ENCODE measurements at places on chromosomes 16 and 17.
A peak's percentile ranks its signal among the peaks of the same experiment; 100 is the strongest.

DNA sequence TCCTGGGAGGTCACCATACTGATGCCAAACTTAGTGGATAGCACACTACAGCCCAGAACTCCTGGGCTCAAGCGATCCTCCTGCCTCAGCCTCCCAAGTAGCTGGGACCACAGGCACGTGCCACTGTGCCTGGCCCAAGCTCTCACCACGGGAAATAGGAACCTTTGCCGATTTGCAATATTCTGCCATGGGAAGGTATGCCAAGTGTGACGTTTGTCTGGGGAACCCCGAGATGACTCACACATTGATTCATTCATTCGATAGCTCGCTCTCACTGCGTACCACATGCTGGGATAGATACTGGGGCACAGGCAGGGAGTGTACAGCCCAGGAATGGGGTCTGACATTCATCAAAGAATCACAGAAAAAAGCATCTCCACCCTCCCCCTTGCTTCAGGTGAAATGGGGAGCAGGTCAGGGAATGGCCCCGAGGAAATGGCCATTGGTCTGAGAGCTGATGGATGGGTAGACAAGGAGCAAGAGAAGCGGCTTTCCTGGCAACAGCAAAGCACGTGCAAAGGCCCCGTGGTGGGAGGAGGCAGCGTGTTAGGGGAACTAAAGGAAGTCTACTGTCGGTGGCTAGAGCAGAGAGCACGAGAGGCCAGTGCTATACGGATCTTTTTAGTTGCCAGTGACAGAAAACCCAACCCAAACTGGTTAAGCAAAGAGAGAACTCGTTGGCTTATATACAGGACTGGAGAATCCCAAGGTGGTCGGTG, 44.1 kb downstream of the DNAH17 start:
- no peak for DNase-seq

DNA sequence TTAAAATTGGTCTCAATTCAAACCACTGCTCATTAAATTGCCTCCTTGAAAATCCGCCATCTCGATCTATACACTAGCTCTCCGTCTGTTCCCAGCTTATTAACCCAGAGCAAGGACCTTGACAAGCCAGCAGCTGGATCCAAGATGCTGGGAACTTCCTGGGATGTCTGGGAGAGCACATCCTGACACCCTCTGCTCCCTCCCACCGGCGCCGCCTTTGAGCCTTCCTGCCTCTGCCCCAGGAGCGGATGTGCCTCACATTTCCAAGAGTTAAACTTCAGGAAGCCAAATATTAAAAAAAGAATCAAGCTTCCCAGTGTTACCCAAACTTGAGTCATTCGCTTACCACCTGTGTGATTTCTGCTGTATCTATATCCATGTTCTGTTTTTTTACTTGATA, 107.9 kb downstream of the HAPSTR1 start:
- no peak for DNase-seq

GRCh38 chr16:77408607-77409006, 26.2 kb downstream of the ADAMTS18 start:
- no peak for DNase-seq

- no peak for DNase-seq
Observed at GRCh38 chr17:50547736-50548083, 736 bp downstream of the SPATA20 start.

GRCh38 chr17:47352848-47353247, 29.1 kb downstream of the EFCAB13 start:
- no peak for DNase-seq

- no peak for DNase-seq
Observed at GRCh38 chr16:69199382-69199781, 12.4 kb downstream of the SNTB2 start.

DNA sequence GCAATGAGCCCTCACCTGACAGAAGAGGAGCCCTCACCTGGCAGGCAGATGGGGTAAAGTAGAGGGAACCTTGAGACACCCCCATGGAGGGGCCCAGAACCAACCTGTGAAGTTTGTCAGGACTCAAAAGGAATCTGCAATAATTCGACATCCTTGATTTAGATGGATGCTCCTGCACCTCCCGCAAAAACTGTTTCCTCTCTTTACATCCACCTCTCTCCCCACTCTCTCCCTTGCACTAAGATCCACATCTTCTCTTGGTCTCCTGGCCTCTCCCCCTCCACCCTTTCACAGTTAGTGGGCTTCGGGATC, 34.9 kb upstream of the RBFOX3 start:
- no peak for DNase-seq

DNA sequence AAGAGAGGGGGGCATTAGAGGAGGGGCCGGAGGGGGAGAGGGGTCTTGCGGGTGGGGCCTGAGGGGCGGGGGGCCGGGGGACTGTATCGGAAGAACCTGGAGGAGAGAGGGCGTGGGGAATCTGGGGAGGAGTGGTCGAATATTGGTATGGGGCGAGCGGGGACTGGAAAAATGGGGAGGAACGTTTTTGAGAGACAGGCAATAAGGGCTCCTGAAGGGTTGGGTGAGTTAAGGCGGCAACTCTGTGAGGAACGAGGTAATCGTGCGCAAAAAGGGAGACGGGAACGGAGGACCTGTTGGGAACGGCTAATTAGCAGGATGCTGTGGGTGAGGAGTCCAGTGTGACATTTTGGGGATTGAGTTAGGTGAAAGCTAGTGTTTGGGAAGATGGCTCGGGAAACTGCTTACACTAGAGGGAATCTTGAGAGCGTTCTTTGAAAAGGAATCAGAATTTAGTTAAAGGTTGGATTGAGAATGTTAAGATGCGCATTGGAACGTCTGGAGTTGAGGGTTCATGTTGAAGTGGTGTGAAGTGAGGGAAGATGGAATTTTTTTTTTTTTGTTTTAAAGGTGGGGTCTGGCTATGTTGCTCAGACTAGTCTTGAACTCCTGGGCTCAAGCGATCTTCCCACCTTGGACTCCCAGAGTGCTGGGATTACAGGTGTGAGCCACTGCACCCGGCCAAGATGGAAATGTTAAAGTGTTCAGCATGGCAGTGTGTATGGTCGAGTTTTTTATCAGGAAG, 662 bp downstream of the WIPF2 start:
- no peak for DNase-seq

GRCh38 chr17:50593321-50593720, 32.8 kb downstream of the CACNA1G start:
- DNase-seq, result no peak

DNA sequence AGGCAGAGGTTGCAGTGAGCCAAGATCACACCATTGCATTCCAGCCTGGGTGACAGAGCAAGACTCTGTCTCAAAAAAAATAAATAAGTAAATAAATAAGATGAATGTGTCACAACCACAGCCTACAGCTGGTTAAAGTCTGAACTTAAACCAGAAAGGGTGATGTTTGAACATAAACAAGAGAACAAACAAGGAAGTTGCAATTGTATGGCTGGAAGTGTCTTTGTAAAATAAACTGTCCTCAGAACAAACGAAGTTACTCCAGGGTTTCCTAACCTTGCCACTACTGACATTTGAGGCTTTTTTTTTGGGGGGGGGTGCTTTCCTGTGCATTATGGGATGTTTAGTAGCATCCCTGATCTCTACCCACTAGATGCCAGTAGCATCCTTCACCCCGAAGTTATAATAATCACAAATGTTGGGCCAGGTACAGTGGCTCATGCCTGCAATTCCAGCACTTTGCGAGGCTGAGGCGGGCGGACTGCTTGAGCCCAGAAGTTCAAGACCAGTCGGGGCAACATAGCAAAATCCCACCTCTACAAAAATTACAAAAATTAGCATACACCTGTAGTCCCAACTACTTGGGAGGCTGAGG, 119.2 kb downstream of the XYLT1 start:
- no peak for DNase-seq

- no peak for DNase-seq
Observed at GRCh38 chr16:62021161-62021581, 15.1 kb downstream of the CDH8 start.

DNA sequence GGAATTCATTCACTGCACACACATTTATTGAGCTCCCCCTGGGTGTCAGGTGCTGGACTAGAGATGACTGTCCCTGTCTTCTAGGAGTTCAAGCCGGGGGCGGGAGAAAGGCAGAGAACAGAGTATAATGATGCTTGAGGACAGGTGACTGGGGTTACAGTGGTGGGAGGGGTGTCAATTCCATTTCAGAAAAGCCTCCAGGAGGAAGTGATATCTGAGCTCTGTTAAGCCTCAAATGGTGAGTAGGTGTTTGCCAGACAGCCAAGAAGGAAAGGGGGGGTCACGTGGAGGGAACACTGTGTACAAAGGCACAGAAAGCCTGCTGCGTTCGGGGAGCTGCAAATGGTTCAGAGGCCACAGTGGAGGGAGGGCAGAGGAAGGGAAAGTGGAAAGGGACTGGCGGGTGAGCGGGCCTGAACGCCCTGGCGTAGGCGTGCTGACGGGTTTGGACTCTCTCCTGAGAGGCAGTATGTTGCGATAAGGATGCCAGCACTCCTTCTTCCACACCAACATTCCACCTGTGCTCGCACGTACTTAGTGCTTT, 9.7 kb upstream of the NXPH3 start:
- DNase-seq, result no peak

- DNase-seq, result no peak
Observed at GRCh38 chr17:7686222-7687071, 843 bp downstream of the TP53 start.

DNA sequence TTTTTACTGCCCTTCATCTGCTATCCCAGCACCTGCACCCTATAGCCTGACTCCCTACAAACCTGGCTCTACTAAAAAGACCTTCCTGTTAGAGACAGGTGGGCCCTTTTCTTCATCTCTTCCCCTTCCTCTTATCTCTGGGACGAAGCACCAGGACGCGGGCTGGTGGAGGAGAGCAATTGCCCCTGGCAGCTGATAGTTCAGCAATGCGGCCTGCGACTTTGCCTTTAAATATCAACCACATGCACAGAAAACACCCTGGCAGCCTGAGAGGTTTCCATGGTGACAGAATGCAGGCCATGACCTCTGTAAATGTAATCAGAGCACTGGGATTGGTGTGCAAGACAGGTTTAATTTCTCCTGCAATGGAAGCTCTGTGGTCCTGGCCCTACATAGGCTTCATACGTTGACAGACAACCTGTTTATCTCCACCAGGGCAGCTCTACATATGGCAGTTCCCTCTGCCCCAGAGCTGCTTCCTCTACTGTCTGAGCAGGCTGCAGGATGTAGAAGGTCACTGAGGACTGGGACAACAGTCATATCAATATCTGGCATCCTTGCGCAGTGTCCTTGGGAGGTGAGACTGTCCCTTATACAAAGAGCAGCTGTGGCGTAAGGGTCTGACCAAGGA, 10.0 kb upstream of the SKAP1 start:
- DNase-seq, result no peak

GRCh38 chr16:85728879-85729278, 22.0 kb downstream of the C16orf74 start:
- no peak for DNase-seq

GRCh38 chr17:77391668-77392375, 251.1 kb downstream of the SEC14L1 start:
- DNase-seq, result no peak

- DNase-seq, result peak; percentile 95
Observed at GRCh38 chr17:8153957-8154607, 1.9 kb upstream of the PER1 start.

GRCh38 chr16:78903237-78903636, 697.3 kb downstream of the MAF start:
- DNase-seq, result no peak

- DNase-seq, result no peak
Observed at GRCh38 chr17:16467886-16468285, 24.1 kb downstream of the LRRC75A start.

DNA sequence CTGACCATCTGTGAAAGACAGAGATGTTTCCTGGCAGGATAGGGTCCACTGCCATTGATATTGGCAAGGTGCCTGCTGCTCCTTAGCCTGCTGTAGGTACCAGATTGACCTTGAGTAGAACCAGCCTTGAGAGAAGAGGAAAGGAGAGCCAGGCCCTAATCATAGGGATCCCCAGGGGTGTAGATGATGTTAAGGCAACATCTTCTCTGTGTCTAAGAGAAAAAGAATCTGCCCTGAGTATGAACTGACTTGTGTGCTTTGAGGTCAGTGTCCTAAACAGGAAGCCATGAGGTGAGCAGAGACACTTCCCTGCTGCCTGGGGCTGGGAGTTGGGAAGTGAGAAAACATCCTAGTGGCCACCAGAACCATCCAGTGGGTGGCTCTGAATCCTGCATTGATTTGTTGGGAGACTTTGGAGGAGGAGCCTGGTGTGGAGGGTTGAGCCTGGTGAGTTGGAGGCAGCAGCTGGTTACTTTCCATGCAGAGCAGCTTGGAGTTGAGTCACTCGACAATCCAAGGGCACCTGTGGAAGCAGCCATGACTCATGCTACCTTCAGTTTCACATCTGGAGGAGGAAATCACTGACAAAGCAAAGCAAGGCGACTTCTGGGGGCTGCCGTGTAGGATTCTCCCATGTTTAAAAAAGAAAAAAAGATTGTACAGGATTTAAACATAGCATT, 47.8 kb downstream of the BMERB1 start:
- no peak for DNase-seq

GRCh38 chr17:32261936-32262510, 3.6 kb upstream of the RHBDL3 start:
- no peak for DNase-seq

DNA sequence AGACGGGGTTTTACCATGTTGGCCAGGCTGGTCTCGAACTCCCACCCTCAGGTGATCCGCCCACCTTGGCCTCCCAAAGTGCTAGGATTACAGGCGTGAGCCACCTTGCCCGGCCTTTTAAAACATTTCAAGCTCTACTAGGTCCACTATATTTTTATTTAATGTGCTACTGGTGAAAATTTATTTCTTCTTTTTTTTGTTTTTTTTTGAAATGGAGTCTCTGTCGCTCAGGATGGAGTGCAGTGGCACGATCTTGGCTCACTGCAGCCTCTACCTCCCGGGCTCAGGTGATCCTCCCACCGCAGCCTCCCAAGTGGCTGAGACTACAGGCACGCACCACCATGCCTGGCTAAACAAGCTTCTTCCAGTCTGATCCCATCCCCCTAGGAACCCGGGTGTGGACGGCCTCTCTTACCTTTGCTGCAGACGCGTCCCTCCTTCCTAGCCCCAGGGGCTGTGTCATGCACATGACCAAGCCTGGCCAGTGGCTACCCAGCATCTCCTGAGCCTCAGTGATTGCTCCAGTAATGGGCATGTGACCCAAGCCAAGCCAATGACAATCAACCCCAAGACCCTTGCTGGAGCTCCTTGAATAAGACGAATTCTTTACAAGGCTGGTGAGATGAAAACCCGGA, 40.1 kb upstream of the LITAF start:
- no peak for DNase-seq

GRCh38 chr16:3656491-3657468, 2.3 kb downstream of the DNASE1 start:
- DNase-seq, result no peak

DNA sequence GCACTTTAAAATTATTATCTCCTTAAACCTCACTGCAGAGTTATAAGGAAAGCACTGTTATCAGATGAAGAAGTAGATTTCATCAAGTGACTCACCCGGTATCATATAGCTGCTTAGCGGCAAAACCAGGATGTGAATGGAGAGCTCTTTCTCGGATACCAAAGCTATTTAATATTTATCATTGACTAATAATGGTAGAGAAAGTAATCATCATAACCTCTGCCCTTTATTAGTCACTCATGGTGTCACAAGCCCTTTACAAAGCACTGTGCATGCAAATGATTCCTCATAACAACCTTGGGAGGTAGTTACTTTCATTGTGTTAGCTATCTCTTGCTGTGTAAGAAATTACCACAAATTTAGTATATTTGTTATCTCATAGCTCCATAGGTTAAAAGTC, 592.9 kb downstream of the MAF start:
- no peak for DNase-seq

Measured in cortex of kidney (tissue), 1 donor.